ENCODE measurements at places on chromosomes 13 and 19. TPM values are rescaled to one million over a fixed set of nuclear protein-coding genes. Genes with fewer than 3 reads are reported as not detected.
A peak's percentile ranks its signal among the peaks of the same experiment; 100 is the strongest.

GRCh38 chr13:97278435-97279411 is 56.6 kb downstream of the MBNL2 start:
- DNase-seq = no peak
- no peaks in the 10 kb centered on the region for H3K27me3 ChIP-seq
- peaks cover 20% of the 10 kb centered on the region for H3K36me3 ChIP-seq
- H3K27ac ChIP-seq = no peak overlapping the region

- H3K36me3 ChIP-seq = peaks cover 38% of the 10 kb centered on the region
- H3K4me3 ChIP-seq = no peak overlapping the region
- DNase-seq = peak; percentile 47
- H3K27ac ChIP-seq = no peak overlapping the region
Observed at GRCh38 chr19:17579661-17580244, 24.3 kb downstream of the COLGALT1 start.

DNA sequence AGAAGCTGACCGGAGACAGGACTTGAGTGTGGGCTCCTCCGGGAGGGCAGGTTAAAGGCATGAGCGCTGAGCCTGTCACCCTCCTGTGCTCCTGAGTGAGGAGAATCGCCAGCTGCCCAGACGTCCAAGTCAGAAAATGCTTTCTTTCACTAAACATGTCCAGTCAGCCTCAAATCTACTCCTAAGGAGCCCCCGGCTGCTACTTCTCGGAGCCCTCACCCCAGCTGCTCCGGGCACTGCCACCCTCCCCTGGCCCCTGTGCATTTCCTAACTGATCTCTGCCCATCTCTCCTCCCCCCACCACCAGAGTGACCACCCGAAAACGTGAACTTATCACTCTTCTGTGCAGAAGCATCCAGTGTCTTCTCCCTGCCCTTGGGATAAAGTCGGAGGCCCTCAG is 277.5 kb upstream of the SOX1 start:
- H3K36me3 ChIP-seq = no peaks in the 10 kb centered on the region
- H3K27ac ChIP-seq = no peak overlapping the region
- H3K4me1 ChIP-seq = no peaks in the 10 kb centered on the region
- no peak overlapping the region for H3K4me3 ChIP-seq
- no peaks in the 10 kb centered on the region for H3K27me3 ChIP-seq

DNA sequence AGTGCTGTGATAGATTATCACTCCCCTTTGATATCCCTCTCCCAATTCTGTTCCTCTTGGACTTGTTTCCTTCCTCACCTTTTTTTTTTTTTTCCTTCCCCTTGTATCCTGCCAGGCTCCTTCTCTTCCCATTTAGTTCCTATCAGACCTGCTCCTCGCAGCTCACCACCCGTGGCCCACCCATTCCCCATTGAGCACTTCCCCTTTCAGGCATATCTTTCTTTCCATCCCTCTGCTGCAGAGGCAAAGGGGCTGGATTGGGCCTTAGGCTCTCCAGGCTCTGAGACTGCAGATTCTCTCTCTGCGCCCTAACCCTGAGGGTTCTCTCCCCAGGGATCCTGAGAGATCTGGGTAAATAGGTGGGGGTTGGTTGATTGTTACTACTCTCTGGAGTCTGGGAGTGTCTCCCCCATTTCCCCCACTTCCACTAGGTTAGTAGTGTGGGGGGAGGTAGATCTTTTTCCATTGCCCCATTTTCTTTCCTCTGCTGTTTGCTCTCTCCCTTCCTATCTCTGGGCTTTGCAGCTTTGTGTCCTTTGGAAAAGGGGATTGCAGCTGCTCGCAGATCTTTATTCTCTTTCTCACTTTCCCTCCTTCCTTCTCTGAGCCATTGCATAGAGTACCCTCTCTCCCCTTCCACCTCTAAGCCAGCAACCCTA is 2.3 kb downstream of the ARHGAP35 start:
- H3K4me1 ChIP-seq = peaks cover 24% of the 10 kb centered on the region
- H3K4me3 ChIP-seq = no peak overlapping the region
- no peak overlapping the region for H3K27ac ChIP-seq
- DNase-seq = no peak
- H3K36me3 ChIP-seq = peaks cover 2% of the 10 kb centered on the region
- H3K27me3 ChIP-seq = no peaks in the 10 kb centered on the region

PALM3 gene
- not detected for total RNA-seq
